DMS79 treated with DMSO at 0.1 percent for 48 hours (cell line): ENCODE measurements at places on chromosomes 11 and 22.

DNA sequence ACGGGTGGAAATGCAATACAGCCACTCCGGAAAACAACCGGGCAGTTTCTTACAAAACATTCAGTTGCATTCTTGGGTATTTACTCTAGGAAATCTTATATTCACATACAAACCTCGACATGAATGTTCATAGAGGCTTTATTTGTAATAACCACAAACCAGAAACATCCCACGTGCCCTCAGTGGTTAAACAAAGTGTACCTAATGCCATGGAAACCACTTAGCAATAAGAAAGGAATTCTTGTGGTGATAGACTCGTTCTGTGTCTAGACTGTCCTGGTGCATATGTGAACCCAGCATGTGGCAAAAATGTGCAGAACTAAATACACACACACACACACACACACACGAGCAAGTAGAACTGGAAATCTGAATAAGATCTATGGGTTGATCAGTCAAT lies 1073.3 kb downstream of the TBC1D22A start:
- DNase-seq: peak; percentile 7

DNA sequence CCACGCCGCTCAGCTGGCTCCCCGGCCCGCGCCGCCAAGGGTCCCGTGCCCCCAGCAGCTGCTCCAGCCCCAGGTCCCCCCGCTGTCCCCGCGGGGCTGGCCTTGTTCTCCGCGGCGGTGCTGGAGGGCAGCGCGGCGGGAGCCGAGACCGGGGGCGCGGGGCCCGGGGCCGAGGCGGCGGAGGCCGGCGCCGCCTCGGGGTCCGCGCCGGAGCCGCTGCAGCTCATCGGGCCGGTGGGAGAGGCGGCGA lies 128 bp downstream of the TAF10 start:
- no peak for DNase-seq

DNA sequence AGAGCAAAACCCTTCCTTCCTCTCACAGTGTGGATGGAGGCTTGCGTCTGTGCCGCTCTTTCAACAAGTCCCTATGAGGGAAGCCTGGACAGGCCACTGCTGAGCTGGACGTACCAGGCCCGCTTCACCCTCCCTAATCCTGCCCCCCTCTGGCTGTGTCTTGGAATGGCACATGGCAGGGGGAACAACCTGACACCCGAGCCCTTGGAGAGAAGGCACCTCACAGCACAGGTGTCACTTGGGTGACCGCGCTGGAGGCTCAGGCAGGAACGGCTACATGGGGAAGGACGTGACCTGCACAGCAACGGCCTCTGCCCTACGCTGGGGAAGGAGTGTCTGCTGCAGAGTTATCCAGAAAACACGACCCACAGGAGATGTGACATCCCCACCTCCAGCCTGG lies 11.0 kb downstream of the CARS1 start:
- no peak for DNase-seq

- DNase-seq: no peak
These were observed 116.2 kb downstream of the FAT3 start for GRCh38 chr11:92340839-92341238.

GRCh38 chr11:93530468-93530826 lies 12.7 kb downstream of the SMCO4 start:
- no peak for DNase-seq

- no peak for DNase-seq
These were observed 32.6 kb downstream of the CEP295 start for GRCh38 chr11:93694109-93694508.

- DNase-seq: no peak
These were observed 3.8 kb downstream of the FLI1 start for GRCh38 chr11:128697645-128698174.

GRCh38 chr22:50621356-50621880 lies 6.5 kb downstream of the ARSA start:
- peak; percentile 18 for DNase-seq

GRCh38 chr11:114180301-114181055 lies 115.7 kb upstream of the NNMT start:
- peak; percentile 53 for DNase-seq

GRCh38 chr22:37163575-37164504 lies 14.1 kb upstream of the IL2RB start:
- no peak for DNase-seq

DNA sequence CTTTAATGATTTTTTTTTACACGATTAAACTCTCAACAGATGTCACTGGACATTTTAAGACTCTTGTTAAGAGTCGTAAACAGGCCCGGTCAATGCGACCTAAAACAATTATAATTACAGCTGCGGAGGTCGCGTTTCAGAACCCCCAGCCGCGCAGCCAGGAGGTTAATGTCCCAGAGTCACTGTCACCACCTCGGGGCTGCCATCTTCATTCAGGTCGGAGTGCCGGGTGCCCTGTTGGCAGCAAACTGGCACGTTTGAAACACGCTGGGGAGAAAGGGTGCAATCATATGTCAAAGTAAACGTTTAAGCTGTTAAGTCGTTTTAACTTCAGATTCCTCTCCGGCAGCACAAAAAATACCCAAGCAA lies 711 bp upstream of the PHF21B start:
- DNase-seq: no peak

DNA sequence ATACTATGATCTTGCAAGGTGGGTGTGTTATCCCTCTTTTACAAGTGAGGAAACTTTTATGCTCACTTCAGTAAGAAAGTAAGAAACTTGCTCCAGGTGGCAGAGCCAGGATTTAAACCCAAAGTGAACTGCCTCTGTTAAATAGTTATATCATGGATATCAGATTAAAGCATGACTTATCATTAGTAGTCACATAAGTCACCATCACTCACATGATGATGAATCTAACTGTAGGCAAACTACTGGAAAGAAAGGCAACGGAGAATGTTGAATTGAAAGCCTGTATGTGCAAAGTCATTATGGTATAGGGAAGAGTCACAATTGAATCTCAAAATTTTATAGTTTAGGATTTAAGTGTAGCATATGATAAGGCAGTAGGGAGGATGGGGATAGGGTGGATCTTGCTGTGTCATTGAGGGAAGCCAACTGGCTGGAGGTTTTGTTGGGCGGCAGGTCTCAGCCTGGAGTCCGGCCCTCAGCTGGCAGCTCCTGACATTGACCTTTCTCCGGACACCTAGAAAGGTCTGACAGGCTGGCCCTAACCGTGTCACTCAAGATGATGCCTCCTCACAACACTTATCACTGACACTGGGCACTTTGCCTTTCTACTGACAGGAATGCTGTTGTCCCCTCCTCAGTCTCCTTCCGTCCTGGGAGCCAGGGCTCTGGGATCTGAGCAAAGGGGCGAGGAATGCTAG lies 98.3 kb downstream of the EMSY start:
- DNase-seq: no peak

- DNase-seq: no peak
These were observed 92.8 kb downstream of the USP35 start for GRCh38 chr11:78281511-78281910.

DNA sequence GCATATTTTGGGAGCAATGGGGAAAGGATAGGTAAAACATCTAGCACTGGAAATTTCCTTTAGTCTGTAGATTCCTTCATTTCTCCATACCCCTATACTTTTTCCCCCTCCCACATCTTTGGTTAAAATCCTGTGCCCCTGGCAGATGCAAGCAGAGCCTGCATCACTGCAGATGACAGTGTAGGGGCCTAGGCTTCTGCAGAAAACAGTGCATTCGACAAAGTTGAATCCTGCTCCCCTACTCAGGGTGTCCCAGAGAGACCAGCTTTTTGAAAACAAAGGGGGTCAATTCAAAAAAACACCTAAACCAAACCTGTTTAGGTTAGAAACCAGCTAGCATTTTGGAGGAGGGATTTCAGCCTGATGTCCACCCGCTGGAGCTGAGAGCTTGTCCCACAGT lies 43.8 kb upstream of the BLID start:
- no peak for DNase-seq

- no peak for DNase-seq
These were observed 34.3 kb upstream of the ASPHD2 start for GRCh38 chr22:26394777-26395176.

- no peak for DNase-seq
These were observed 2.8 kb downstream of the HTR3A start for GRCh38 chr11:113977701-113978100.

DNA sequence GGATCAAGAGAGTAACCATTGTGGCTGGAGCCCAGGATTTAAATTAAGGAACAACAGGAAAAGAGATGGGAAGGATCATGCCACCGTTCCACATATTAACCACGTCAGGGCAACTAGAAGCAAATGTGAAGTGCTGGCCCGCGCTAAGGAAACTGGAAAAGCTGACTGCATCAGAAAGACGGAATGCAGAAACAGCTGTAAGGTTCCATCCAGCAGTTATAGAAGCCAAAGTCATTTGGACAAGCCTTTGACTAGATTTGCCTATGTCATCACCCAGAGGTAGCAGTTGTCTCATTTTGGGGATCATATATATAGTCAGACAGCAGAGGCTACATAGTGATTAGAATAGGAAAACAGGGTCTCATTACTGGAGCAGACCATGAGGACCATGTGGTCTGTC lies 43.0 kb upstream of the CRTAM start:
- DNase-seq: no peak

DNA sequence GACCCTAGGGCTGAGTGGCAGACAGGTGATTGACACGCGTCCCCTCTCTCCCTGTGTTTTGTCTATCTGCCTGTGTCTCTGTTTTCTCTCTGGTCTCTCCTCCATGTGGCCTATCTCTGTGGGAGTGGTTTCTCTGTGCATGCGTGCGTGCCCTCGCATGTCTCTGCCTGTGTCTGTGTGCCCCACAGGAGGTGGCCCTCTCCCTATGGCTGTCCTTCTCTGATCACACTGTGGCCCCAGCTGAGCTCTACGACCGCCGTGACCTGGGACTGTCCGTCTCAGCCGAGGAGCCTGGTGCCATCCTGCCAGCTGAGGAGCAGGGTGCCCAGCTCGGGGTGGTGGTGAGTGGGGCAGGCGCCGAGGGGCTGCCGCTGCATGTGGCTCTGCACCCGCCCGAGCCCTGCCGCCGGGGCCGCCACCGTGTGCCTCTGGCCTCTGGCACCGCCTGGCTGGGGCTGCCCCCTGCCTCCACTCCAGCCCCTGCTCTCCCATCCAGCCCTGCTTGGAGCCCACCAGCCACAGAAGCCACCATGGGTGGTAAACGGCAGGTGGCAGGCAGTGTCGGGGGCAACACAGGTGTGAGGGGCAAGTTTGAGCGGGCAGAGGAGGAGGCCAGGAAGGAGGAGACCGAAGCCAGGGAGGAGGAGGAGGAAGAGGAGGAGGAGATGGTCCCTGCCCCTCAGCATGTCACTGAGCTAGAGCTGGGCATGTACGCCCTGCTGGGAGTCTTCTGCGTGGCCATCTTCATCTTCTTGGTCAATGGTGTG lies 11.6 kb downstream of the TMEM132A start:
- DNase-seq: no peak

GRCh38 chr11:22521226-22521625 lies 104.4 kb downstream of the FANCF start:
- DNase-seq: peak; percentile 10

DNA sequence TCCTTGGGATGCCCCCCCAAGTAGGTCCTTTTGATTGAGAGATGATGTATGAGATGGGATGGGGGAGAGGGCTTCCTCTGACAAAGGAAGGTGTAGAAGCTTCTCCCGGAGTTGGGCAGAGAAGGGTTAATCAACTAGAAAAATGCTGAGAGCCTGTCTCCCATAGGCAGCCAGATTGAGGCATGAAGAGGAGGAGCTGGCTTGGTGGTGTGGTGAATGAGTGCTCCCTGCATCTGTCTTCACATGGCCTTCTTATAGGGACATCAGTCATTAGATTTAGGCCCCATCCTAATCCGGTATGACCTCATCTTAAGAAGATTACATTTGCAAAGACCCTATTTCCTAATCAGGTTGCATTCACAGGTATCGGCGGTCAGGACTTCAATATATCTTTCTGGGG lies 61.1 kb downstream of the NFAM1 start:
- no peak for DNase-seq

DNA sequence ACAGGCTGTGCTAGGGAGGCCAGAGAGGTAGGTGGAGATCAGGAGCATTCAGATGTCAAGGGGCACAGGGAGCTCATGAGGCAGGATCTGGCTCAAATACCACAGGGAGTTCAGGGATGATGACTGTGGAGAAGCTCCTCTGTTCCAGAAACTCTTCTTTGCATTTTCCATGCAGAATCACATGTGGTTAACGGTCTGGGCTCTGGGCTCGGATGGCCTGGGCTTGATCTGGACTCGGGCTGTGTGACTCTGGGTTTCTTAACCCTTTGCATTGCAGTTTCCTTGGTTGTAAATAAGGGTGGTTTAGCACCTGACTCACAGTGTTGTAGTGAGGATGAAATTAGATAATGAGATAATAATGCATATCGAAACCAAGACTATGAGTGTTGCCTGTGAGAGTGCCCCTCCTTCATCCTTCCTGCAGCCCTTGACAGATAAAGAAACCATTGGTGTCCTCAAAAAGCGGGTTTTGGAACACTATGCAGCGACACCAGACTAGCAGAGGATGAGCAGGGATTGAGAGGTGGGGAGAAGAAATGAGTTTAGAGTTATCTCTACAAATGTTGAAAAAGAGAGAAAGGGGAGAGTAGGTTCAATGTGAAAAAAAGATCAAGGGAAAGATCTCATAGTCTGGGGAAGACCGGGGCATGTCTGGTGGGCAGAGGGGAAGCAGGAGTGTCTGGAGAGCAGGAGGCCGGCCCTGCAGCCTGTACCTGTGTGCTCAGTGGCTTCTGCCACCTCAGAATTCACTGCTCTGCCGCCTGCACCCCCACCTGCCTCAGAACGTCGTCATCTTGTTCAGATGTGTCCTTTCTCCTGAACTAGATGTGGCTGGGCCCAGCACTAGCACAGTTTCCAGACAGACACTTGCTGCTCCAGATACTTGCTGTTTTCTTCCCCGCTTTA lies 197.8 kb upstream of the SORL1-AS1 start:
- no peak for DNase-seq

GRCh38 chr22:36790648-36791047 lies 14.7 kb upstream of the IFT27 start:
- no peak for DNase-seq

- DNase-seq: no peak
These were observed 33.9 kb downstream of the MAML2 start for GRCh38 chr11:96309016-96309642.

- no peak for DNase-seq
These were observed 128.8 kb downstream of the APIP start for GRCh38 chr11:34787348-34787747.
